D721Med (cell line): ENCODE measurements at places on chromosomes 13 and 19.

- no peak for DNase-seq
Observed at GRCh38 chr13:42328672-42329071, 56.7 kb downstream of the AKAP11 start.

DNA sequence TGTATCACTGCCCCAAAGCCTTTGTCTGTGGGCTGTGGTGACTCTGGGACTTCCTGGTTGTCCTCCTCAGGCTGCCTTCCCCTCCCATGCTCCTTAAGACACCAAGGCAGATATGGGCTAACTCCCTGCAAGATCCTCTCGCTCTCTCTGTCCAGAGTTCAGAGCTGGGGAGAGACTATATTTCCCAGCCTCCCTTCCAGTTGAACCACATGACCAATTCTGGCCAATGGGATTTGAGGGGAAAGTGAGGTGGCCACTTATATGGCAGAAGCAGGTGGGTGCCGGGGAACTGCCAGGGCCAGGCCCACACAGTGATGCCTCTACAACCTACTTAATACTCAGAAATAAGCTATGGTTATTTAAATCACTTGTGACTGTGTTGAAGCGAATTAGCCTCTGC, 16.2 kb upstream of the ANGPTL8 start:
- DNase-seq, result no peak

- DNase-seq, result no peak
Observed at GRCh38 chr19:7509625-7510024, 6.3 kb upstream of the ZNF358 start.

DNA sequence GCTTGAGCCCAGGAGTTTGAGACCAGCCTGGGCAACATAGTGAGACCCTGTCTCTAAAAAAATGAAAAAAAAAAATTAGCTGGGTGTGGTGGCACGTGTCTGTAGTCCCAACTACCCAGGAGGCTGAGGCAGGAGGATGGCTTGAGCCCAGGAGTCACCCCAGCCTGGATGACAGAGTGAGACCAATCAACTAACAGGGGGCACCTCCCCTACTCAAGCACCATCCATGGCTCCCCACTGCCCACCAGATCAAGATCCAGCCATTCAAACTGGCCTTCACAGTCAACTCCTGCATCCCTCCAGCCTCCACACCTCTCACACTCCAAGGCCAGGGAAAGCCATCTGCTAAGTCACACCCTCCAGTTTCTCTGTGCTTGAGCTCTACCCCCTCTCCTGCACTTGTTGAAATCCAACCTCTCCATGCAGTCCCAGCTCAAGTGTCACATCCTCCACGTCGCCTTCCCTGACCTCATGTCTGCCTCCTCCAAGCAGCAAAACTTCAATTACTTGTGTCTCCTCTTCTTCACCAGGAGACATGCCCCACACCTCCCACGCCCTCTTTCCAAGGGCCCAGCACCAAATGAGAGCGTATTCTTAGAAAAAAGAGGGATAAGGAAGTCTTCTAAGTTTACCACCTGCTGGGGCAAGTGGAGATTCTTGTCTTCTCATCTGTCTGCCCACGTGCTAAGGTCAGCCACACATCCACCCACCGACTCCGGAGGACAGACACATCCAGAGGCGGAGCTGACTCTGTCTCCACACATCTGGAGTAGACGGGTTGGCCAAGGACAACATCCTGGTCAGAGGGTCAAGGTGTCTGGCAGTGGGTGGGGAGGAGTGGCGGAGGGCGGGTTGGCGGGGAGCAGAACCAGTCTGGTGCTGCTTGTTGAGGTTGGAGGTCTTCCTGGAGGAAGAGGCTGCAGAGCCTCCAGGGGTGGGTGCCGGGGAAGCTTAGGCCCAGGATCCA, 974 bp upstream of the CYP4F22 start:
- no peak for DNase-seq
